ENCODE measurements at places on chromosomes 13 and 19.

- no peak for DNase-seq
Observed at GRCh38 chr13:83248751-83249150, 633.5 kb downstream of the SLITRK1 start.

DNA sequence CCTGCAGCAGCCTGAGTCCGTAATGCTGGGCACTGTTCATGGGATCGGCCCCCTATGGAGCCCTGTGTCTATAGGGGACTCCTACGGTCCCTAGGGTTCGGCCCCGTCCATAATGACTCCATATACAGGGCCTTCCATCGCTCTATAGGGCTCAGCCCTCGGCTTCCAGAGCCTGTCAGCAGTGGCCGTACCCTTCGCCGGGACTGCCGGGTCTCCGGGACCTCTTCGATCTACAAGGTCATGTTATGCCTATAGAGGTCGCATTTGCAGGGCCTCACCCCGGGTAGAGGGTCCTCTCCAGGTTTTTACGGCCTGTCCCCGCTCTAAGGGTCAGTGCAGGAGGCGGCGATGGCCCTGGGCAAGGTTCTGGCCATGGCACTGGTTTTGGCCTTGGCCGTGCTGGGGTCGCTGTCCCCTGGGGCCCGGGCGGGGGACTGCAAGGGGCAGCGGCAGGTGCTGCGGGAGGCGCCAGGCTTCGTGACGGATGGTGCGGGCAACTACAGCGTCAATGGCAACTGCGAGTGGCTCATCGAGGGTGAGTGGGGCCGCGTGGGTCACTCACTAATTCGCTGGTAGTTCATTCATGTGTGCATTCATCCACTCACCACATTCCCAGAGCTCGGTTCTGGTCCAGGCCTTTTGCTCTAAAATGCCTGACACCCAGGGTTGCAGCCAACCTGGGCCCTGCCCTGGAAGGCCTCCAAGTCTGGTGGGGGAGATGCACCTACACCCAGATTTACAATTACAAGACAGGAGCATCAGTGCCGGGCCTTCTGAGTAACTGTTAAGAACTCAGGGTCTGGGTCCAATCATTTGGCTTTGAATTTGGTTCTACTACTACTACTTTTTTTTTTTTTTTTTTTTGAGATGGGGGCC is 699 bp downstream of the MEGF8 start:
- no peak for DNase-seq

GRCh38 chr13:98947925-98948324 is 29.9 kb downstream of the DOCK9 start:
- DNase-seq, result no peak

- no peak for DNase-seq
Observed at GRCh38 chr13:62292714-62293480, 877.2 kb upstream of the PCDH20 start.

GRCh38 chr13:20498129-20498528 is 27.5 kb downstream of the CRYL1 start:
- DNase-seq, result no peak

DNA sequence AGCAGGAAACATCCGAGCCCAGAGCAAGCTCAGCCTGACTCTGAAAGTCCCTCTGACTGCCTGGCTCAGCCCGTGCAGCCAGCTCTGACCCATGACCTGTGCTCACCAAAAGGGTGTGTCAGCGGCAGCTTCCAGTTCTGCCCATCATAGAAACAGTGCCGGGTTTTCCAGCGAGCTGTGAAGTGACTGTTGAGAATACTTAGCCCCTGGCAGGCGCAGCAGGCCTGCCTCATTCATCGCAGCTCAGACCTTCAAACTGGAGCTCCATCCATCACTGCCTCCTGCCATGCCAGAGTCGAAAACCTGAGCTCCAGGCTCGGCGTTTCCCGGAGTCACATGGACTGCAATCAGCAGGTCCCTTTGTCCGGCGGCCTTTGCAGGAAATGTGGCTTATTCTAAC is 16.3 kb upstream of the GSX1 start:
- no peak for DNase-seq

- no peak for DNase-seq
Observed at GRCh38 chr13:31022288-31022895, 89.9 kb downstream of the TEX26 start.

DNA sequence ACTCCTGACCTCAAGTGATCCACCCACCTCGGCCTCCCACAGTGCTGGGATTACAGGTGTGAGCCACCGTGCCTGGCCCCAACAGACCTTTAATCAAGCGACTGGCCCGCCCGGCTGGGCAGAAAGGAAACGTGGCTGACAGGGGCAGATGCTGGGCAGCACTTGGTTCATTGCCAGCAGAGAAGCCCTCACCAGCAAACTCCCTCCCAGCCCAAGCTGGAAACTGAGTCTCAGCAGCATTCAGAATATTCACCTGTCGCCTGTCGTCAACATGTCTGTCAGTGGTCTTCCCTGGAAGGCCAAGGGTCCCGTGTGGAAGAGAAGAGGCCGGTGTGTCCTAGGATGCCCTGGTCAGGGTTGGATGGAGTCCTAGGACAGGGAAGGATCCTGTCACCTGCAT is 245.0 kb downstream of the TEX29 start:
- no peak for DNase-seq

- DNase-seq, result no peak
Observed at GRCh38 chr19:18408053-18408476, 10.6 kb upstream of the LRRC25 start.

DNA sequence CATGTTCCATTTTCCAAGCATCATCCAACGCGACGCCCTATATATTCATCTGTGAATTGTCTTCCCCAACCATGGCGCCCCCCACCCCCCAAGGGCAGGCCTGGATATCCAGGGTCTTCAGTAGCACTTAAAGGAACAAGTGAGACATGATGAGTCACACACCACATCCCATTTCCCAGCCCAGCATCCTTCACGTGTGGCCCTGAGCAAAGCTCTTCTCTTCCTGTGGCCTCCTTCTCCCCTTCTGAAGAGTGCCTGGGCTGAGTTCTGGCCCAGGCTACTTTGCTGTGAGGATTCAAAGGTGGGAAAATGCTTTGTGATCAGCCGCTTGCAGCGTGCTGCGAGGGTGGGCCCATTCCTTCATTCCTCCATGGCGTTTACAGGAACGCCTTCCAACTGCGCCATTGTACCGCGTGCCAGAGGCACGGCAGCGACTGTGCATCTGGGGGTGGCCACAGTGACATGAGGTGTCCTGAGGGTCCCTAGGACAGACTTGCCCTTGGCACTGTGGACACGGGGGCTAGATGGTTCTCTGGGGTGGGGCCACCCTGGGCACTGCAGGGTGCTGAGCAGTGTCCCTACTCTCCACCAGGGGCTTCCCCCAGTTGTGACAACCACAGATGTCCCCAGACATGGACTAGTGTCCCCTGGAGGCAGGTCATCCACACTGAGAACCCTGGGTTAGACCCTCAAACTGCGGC is 11.7 kb downstream of the PLIN4 start:
- DNase-seq, result no peak

GRCh38 chr19:10514211-10515145 is 2.8 kb downstream of the S1PR5 start:
- no peak for DNase-seq

GRCh38 chr13:20441879-20442278 is 83.8 kb downstream of the CRYL1 start:
- no peak for DNase-seq

- DNase-seq, result no peak
Observed at GRCh38 chr13:26017196-26017921, 34.5 kb downstream of the SHISA2 start.

DNA sequence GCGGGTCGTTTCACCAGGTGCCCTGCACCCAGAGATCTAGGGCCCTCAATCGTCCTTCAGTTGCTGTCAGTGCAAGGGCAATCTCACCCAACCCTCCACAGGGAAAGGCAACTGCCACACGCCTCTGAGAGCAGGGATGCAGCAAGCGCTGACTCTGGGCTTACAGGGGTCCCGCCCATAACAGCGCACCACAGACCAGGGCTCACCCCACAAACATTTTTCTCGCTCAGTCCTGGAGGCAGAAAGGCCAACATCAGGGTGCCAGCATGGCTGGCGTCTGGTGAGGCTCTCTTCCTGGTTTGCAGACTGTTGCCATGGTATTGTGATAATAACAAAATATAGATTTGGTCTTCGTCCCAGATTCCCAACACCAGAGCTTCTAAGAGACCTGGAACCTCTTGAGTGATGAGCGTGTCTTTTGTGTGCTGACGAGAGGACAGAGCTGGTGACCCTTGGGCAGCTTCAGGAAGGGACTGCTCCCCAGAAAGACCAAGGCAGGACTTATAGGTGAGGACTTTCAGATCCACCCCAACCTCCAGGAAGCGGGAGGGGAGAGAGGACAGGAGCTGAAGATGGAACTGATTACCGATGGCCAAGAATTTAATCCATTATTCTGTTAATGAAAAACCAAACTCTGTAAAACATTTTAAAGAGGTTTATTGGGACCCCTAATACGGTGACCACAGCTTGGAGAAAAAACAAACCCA is 51.3 kb downstream of the C13orf46 start:
- no peak for DNase-seq

Data from CD4-positive, alpha-beta T cell treated with Interleukin-2 at 100 ng/mL for 4 hours (primary cell).